ENCODE measurements at places on chromosomes 6 and 20.

DNA sequence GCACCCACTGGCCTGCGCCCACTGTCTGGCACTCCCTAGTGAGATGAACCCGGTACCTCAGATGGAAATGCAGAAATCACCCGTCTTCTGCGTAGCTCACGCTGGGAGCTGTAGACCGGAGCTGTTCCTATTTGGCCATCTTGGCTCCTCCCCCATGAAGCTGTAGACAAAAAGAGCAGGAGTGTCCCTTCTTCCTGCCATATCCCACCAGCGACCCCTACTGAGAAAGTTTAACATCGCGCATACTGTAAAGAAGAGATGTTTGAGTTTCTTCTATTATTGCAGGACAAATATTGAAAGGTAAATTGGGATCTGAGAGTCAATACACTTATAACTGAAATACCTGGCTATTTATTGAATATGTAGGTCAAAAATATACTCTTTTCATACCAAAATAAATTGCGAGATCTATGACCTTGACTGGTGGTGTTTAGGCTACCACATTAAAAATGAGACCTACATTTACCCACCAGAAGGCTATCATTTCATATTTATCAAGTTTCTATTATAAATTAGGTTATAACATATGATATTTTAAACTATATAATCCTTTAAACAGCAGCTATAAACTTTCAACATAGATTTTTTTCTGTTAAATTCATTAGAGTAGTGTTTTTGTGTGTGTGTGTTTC is 586.3 kb downstream of the HTR1B start:
- DNase-seq, result no peak

GRCh38 chr20:49283176-49283702 is 5.4 kb upstream of the ZNFX1 start:
- no peak for DNase-seq

- no peak for DNase-seq
Measured at GRCh38 chr6:117264369-117264691, 1.0 kb upstream of the VGLL2 start.

- no peak for DNase-seq
Measured at GRCh38 chr20:57414867-57415592, 23.8 kb downstream of the RBM38 start.

DNA sequence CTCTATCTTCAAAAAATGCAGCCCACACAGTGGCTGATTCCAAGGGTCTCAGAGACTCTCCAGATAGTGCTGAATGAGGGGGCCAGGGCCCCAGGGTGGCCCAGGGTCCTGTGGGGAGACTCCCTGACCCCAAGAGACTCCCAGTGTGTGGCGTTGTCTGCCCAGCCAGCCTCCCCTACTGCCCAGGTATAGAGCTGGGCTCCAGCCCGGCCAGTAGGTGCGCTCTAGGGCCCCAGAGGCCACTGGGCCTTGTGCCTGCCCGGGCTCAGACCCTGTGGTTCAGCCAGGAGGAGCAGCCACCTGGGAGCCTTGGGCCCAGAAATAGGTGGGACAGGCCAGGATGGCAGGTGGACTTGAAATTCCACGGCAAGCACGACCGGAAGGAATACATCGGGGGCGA is 30.3 kb upstream of the GATA5 start:
- DNase-seq, result no peak

DNA sequence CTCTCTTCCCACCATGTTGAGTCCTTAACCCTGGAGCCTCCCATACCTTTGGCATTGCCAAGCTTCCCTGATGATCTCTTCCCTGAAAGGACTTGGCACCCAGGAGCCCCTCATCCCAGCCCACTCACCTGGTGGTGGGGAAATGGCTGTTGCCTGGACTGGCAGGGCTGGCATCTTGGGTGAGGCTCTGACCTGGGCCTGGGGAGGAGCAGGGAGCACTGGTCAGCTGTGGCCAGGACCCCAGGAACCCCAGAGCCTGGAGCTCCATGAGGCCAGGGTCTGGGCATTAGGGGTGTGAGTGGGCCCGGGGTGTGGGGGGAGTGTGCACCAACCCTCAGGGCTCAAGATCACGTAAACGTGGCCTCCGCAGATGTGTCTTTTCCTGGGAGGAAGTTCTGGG is 9.5 kb downstream of the SDCBP2 start:
- DNase-seq, result no peak

- no peak for DNase-seq
Measured at GRCh38 chr6:157436219-157436943, 55.4 kb downstream of the ZDHHC14 start.

DNA sequence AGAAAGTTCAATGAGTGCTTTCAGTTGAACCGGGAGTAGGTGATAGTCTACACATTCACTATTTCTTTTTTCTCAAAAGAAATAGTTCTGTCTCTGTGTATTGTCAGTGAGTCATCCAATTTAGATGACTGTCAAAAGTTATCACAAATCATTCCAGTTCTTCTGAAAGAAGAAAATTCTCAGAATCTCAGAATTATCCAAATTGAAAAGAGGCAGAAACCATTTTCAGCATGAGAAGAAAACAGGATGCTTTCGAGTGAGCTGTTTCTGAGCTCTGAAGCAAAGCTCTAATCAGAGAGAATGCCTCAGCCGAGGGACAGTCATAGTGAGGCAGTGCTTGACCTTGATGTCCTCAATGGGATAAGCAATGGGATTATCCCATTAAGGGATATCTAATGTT is 97.9 kb downstream of the HUS1B start:
- no peak for DNase-seq

DNA sequence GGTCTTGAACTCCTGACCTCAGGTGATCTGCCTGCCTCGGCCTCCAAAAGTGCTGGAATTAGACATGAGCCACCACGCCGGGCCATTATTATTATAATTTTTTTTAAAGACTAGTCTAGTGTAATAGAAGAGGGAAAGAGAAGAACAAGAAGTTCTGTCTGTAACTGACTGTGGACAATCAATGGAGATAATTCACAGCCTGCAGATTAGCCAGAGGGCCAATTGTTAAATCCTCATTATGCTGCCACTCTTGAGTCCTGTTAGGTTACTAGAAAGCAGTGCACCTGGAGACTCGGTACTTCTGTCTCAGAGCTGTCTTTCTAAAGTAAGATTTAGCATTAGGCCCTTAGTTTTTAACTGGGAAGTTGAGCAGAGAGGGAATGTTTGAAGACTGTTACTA is 37.5 kb downstream of the CARMIL1 start:
- DNase-seq, result no peak

GRCh38 chr20:1001116-1001515 is 995 bp downstream of the RSPO4 start:
- no peak for DNase-seq

- DNase-seq, result no peak
Measured at GRCh38 chr6:163839296-163839695, 424.8 kb downstream of the QKI start.
